CD4-positive, alpha-beta T cell treated with Interleukin-2 at 100 ng/mL for 4 hours (primary cell): ENCODE measurements at places on chromosomes 1 and 21.

GRCh38 chr1:81590171-81590570, 210.6 kb upstream of the ADGRL2 start:
- no peak for DNase-seq

DNA sequence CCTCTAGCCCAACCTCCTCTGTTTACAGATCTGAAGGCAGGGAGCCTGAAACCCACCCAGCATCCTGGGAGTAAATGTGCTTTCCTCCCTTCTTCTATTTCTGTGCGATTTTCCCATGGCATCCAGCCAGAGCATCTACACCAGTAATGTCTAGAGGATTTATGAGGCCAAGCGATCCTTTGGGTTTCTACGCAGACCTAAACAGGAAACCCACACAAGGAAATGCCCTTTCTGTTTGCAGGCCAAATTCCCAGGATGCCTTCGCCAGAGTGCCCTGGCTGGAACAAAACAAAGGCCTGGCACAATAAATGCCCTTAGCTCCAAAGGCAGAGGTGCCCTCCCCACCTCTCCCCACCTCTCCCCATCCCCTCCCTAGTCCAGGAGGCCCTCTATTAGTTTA, 110.5 kb upstream of the CDC42BPA start:
- no peak for DNase-seq

DNA sequence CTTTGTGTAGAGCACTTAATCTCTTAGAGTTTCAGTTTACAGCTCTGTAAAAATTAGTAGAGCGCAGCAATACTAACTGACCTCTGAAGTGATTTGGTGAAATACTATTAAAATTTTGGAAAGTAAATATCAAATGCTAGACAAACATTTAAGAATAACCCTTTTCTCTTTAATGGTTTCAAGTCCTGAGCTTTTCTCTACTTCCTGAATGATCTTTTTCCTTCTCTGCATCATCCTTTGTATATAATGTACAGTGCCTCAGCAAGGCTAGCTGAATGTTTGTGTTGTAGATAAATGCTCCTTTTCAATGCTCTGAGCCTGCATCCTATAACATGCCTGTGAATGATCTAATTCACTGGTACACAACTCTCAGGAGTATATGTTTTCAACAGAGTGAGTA, 272.9 kb downstream of the ADGRL2 start:
- no peak for DNase-seq

- DNase-seq = no peak
These were observed 316.0 kb downstream of the LMO4 start for GRCh38 chr1:87644579-87645190.

- no peak for DNase-seq
These were observed 51.0 kb upstream of the ASPM start for GRCh38 chr1:197197430-197197997.

DNA sequence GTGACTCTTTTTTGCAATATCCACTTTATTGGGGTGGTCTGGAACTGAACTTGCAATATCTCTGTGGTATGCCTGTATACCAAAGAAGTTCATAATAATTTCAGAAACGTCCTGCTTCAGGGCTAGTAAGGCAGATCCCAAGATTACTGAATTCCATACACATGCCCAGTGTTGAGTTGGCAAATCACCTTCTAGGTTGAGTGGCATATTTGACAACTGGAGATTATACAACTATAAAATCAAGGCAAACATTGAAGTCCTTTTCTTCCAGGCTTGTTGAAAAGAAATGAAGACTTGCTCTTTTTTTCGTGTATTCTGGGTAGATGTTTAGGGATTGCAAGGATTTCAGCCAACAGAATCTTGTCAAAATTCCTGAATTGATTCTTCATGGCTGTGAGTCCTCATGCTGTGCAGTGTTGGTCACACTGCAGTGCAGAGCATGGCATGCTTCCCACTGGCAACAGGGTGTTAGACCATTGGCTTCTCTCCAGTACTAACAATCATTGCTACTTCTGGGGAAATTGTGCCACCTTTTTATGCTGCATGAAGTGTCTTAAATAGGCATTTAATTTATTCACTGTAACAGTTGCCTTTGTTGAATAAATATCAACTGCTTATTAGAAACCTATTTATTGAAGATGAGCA, 367.1 kb upstream of the ADGRL4 start:
- DNase-seq = no peak

DNA sequence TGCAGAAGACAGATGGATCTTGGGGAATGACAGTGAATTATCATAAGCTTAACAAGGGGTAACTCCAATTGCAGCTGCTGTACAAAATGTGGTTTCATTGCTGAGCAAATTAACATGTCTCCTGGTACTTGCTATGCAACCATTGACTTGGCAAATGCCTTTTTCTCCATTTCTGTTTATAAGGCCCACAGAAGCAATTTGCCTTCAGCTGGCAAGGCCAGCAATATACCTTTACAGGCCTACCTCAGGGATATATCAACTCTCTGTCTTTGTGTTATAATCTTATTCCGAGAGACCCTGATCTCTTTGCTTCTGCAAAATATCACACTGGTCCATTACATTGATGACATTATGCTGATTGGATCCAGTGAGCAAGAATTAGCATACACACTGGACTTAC, 52.7 kb upstream of the KIAA0040 start:
- no peak for DNase-seq

GRCh38 chr1:230073371-230074035, 6.5 kb downstream of the GALNT2 start:
- DNase-seq = no peak

- peak; percentile 2 for DNase-seq
These were observed 626 bp upstream of the HLCS start for GRCh38 chr21:36966821-36967768.

DNA sequence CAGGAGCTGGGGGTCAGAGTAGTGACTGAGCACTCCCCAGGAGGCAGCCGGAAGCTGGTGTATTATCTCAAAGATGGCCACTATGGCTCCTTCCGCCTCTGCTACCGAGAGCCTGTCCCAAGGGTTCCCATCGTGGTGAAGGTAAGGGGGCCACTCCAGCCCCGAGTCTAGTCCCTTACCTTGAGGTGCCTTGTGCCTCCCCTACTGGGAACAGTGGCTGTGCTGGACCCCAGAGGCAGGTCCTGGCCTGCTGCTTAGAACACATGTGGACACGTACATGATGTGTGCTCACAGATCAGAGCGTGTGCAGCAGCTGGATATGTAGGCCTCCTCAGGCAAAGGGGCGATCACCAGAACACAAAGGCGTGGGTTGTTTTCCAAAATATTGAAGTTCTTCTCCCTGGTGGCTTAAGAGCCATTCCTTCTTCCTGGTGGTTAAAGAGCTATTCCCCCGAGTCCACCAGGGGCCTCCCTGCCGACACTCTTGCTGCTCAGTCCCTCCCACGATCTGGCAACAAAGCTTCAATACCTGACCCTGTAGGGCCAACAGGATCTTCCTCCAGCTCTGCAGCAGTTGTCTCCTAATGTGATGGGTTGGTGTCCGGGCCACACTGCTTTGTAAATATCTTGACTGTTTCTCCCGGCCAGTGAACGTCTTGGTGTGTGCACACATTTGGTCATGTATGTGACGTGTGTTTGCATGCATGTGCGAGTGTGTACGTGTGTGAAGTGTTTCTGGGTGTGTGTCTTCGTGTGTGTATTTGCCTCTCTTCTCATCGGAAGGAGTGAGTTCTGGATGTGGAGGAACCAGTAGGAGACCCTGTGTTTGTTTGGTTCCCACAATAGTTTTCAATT, 68.4 kb upstream of the TINAGL1 start:
- DNase-seq = no peak
